ENCODE measurements at places on chromosomes 11 and 22. TPM values are rescaled to one million over a fixed set of nuclear protein-coding genes. Genes with fewer than 3 reads are reported as not detected.

DNA sequence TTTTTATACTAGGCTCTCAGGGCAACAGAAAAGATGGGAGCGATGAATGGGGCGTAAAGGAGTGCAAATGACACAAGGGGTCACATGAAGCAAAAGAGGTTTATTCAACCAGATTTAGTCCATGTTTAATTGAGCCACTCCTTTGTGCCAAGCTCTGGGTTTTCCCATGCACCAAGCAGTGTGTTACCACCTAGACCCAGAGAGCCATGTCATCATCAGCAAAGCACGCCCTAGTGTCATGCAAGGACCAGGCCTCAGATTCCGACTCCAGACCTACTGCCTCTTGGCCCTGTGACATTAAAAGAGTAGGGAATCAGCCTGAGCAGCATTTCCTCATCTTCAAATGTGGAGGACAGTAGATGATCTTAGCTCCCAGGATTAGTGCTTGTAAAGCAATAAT is 1.1 kb upstream of the IGLL5 start:
- H3K4me3 ChIP-seq: no peak overlapping the region
- H3K4me1 ChIP-seq: no peaks in the 10 kb centered on the region
- H3K27ac ChIP-seq: no peak overlapping the region
- no peak for DNase-seq
- no peaks in the 10 kb centered on the region for H3K36me3 ChIP-seq

- H3K27me3 ChIP-seq: peaks cover 9% of the 10 kb centered on the region
- no peak for DNase-seq
- H3K4me1 ChIP-seq: peaks cover 5% of the 10 kb centered on the region
- H3K27ac ChIP-seq: no peak overlapping the region
Measured at GRCh38 chr11:76323804-76324203, 57.1 kb downstream of the THAP12 start.

GRCh38 chr11:83456566-83456965 is 170.4 kb upstream of the CCDC90B start:
- no peak for DNase-seq
- no peak overlapping the region for H3K27ac ChIP-seq
- no peaks in the 10 kb centered on the region for H3K36me3 ChIP-seq
- H3K4me3 ChIP-seq: no peak overlapping the region

GRCh38 chr11:117475716-117476530 is 148.3 kb downstream of the CEP164 start:
- H3K4me3 ChIP-seq: no peak overlapping the region
- no peaks in the 10 kb centered on the region for H3K4me1 ChIP-seq
- H3K27me3 ChIP-seq: no peaks in the 10 kb centered on the region
- H3K36me3 ChIP-seq: no peaks in the 10 kb centered on the region
- H3K27ac ChIP-seq: no peak overlapping the region

DNA sequence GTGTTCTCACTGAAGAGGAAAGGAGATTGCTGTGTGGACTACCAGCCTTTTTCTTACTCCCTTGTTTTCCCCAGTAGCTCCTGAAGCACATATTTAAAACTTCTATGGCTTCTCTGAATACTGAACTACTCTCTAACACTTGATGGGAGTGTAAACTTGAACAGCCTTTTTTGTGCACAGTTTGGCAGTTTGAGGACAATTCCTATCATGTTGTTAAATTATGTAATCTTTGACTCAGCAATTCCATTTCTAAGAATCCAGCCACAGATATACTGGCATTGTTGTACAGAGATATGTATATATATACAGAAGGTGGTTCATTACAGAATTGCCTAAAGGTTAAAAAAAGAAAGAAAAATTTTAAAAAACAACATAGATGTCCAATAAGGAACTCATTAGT is 47.1 kb upstream of the EED start:
- H3K4me1 ChIP-seq: no peaks in the 10 kb centered on the region
- DNase-seq: no peak
- no peaks in the 10 kb centered on the region for H3K27me3 ChIP-seq
- no peaks in the 10 kb centered on the region for H3K36me3 ChIP-seq

Gene DEUP1
- not detected for total RNA-seq

Gene C11orf52
- 2.4 TPM for total RNA-seq

GRCh38 chr11:116300232-116300631 is 472.6 kb downstream of the BUD13 start:
- H3K27me3 ChIP-seq: no peaks in the 10 kb centered on the region
- H3K27ac ChIP-seq: no peak overlapping the region
- no peak overlapping the region for H3K4me3 ChIP-seq

Gene LAYN
- 34.1 TPM for total RNA-seq

- no peaks in the 10 kb centered on the region for H3K4me1 ChIP-seq
- H3K4me3 ChIP-seq: no peak overlapping the region
- H3K27me3 ChIP-seq: no peaks in the 10 kb centered on the region
- no peak for DNase-seq
- no peaks in the 10 kb centered on the region for H3K36me3 ChIP-seq
- H3K27ac ChIP-seq: no peak overlapping the region
Measured at GRCh38 chr11:2198621-2199365, 27.2 kb upstream of the TH start.

Gene SESN3
- 34.4 TPM for total RNA-seq

- no peak overlapping the region for H3K4me3 ChIP-seq
- H3K4me1 ChIP-seq: peaks cover 50% of the 10 kb centered on the region
- DNase-seq: peak; percentile 73
- peak overlapping the region; percentile 95 for H3K27ac ChIP-seq
Measured at GRCh38 chr11:65293909-65294381, 20.7 kb upstream of the CDC42EP2 start.

- H3K36me3 ChIP-seq: no peaks in the 10 kb centered on the region
- H3K27me3 ChIP-seq: no peaks in the 10 kb centered on the region
- H3K4me1 ChIP-seq: no peaks in the 10 kb centered on the region
- no peak overlapping the region for H3K4me3 ChIP-seq
- H3K27ac ChIP-seq: no peak overlapping the region
Measured at GRCh38 chr11:22304337-22304961, 33.7 kb upstream of the SLC17A6 start.

DNA sequence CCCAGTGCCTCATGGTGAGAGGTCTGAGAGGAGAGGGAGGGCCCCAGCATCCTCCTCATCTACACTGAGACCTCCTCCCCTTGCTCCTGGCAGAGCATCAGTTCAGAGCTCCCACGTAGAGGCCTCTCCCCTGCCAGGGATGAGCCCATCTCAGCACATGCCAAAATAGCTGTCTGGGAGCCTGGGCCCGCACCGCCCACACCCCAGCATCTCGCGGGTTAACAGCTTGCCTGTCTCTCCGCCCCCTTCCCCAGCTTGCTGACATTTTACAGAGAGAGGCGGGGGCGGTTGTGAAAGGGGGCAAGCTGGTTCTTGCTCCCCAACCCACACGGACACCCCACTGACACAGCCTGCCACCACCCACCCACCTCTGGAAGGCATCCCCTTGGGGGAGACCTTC is 6.4 kb downstream of the DGKZ start:
- peak overlapping the region; percentile 4 for H3K27ac ChIP-seq
- no peak overlapping the region for H3K4me3 ChIP-seq
- H3K4me1 ChIP-seq: no peaks in the 10 kb centered on the region
- no peaks in the 10 kb centered on the region for H3K27me3 ChIP-seq
- no peaks in the 10 kb centered on the region for H3K36me3 ChIP-seq
- DNase-seq: peak; percentile 50

Gene CYB5R3
- 225 TPM for total RNA-seq

GRCh38 chr11:11163669-11164333 is 189.2 kb downstream of the CSNK2A3 start:
- no peak for DNase-seq
- H3K4me3 ChIP-seq: no peak overlapping the region
- no peaks in the 10 kb centered on the region for H3K36me3 ChIP-seq
- no peaks in the 10 kb centered on the region for H3K27me3 ChIP-seq

DNA sequence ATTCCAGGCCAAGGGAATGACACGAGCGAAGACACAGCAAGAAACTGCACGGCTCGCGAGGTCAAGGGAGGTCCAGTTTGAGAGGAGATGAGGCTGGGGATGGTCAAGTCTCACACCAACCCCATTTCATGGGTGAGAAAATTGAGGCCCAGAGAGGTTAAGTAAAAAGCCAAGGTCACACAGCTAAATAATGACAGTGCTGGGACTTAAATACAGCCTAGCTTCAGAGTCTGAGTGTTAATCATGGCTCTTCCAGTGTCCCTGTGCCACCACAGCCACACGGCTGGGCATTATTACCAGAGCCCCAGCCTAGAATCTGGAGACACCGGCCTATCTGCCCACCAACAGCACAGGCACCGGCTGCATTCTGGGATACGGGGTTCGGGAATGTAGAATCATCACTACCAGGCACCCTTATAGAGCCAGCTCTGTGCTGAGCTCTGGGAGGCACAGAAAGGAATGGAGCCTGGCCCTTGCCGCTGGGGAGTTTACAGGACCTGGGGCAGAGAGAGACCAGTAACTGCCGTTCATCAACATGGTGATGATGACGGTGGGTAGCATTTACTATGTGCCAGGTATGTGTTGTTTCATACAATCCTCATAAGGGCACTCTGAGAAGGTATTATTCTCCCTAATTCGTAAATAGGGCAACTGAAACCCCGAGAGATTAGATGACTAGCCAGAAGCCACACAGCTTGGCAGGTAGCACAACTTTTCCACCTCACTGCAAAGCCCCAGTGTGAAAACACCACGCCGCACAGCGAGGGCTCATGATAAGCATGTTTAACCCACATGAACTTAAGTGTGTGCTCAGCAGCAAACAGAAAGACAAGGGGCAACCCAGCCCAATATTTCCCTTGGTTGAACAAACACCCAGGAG is 51.8 kb downstream of the CD6 start:
- H3K4me1 ChIP-seq: no peaks in the 10 kb centered on the region
- H3K27me3 ChIP-seq: no peaks in the 10 kb centered on the region
- no peaks in the 10 kb centered on the region for H3K36me3 ChIP-seq
- H3K27ac ChIP-seq: no peak overlapping the region
- no peak overlapping the region for H3K4me3 ChIP-seq

Gene ABTB2
- 5.6 TPM for total RNA-seq

DNA sequence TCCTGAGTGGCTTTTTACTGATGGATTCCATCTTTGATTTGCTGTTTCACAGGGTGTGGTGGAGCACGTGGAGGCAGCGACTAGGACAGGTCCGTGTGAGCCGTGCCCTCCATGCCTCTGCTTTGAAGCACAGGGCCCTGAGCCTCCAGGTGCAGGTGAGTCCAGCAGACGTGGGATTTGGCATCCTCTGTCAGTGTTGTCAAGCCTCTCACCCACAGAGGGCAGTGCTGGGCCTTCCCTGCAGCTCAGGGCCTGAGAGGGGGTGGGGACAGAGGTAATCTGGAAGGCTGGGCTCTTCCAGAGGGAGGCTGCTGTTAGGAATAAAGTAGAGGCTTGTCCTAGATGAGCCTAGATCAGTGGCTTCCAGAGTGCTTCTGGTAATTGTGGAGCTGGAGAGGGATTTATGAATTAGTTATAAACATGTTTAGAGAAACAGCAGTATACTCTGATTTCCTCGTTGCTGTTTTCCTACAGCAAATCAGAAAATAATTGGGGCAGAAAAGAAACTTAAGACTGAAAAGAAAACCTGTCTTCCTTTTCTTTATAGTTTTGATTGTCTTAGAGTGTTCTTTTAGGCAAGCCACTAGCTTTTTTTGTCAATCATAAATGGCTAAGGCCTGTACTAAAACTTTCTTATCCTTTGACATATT is 65.0 kb downstream of the SFI1 start:
- H3K4me3 ChIP-seq: no peak overlapping the region
- peak; percentile 64 for DNase-seq
- no peak overlapping the region for H3K27ac ChIP-seq
- H3K36me3 ChIP-seq: no peaks in the 10 kb centered on the region

Gene OR6T1
- total RNA-seq: not detected

GRCh38 chr22:26565181-26565580 is 24.8 kb downstream of the TPST2 start:
- no peaks in the 10 kb centered on the region for H3K27me3 ChIP-seq
- H3K36me3 ChIP-seq: no peaks in the 10 kb centered on the region
- no peak for DNase-seq
- H3K27ac ChIP-seq: no peak overlapping the region

Gene CERK
- total RNA-seq: 59.2 TPM

GRCh38 chr11:11313902-11314692 is 39.0 kb downstream of the CSNK2A3 start:
- H3K36me3 ChIP-seq: no peaks in the 10 kb centered on the region
- H3K4me1 ChIP-seq: no peaks in the 10 kb centered on the region
- H3K27me3 ChIP-seq: no peaks in the 10 kb centered on the region
- no peak for DNase-seq
- peak overlapping the region; percentile 9 for H3K27ac ChIP-seq
- no peak overlapping the region for H3K4me3 ChIP-seq

- peak overlapping the region; percentile 11 for H3K27ac ChIP-seq
- DNase-seq: peak; percentile 44
- H3K4me3 ChIP-seq: no peak overlapping the region
Measured at GRCh38 chr11:128210148-128210940, 377.0 kb downstream of the ETS1 start.

DNA sequence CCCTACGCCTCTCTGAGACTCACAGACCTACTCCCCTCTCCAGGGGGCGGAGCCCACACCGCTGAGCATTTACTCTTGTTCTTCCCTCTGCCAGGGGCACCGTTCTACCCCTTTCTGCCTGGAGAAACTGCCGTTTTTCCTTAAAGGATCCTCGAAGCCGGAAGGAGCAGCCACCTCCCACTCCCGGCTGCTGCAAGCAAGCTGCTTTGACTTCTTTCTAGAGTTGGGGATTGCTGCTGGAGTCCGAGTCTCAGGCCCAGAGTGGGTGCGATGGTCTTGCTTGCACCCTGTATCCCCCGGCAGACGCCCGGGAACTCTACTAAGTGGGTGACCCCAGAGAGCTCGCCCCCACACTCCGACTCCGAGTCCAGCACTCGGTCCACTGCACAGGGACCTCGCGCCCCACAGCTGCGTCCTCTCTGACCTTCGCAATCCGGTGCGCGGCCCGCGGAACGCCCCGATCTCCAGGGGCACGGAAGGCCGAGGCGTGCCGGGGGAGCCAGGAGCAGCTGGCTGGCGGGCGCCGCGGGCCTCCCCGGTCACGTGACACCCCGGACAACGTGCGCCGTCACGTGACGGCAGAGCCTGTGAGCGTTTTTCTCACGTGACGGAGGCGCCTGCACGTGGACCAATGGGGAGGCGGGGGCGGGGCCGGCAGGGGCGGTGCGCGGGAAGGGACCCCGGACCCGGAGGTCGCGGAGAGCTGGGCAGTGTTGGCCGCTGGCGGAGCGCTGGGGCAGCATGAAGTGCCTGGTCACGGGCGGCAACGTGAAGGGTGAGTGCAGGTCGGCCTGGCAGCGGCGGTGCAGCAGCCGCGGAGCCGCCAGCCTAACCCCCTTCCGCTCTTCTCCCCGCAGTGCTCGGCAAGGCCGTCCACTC is at the start of gene RAD9A:
RAD9A (plus strand) TSS at position 683 of the 879 bp plus-strand sequence; CDS start at position 742, 59 bp downstream.
- H3K36me3 ChIP-seq: no peaks in the 10 kb centered on the region
- peak within 1 kb of the TSS; percentile 76 for H3K4me3 ChIP-seq
- no peaks in the 10 kb centered on the region for H3K4me1 ChIP-seq
- peak within 1 kb of the TSS; percentile 84 for H3K27ac ChIP-seq

Gene SYNGR1
- total RNA-seq: 57.9 TPM
